ENCODE measurements at places on chromosomes 3 and 15. TPM values are rescaled to one million over a fixed set of nuclear protein-coding genes. Genes with fewer than 3 reads are reported as not detected.
A peak's percentile ranks its signal among the peaks of the same experiment; 100 is the strongest.

Gene SPATA12
- not detected for total RNA-seq

Gene HRH1
- total RNA-seq: 0.52 TPM

Gene EPHA6
- total RNA-seq: not detected

Gene MAPKBP1
- total RNA-seq: 27.1 TPM

Gene KLF13
- 122 TPM for total RNA-seq

Gene RBP2
- not detected for total RNA-seq

Gene SYNM
- 0.79 TPM for total RNA-seq

Gene TRH
- not detected for total RNA-seq

DNA sequence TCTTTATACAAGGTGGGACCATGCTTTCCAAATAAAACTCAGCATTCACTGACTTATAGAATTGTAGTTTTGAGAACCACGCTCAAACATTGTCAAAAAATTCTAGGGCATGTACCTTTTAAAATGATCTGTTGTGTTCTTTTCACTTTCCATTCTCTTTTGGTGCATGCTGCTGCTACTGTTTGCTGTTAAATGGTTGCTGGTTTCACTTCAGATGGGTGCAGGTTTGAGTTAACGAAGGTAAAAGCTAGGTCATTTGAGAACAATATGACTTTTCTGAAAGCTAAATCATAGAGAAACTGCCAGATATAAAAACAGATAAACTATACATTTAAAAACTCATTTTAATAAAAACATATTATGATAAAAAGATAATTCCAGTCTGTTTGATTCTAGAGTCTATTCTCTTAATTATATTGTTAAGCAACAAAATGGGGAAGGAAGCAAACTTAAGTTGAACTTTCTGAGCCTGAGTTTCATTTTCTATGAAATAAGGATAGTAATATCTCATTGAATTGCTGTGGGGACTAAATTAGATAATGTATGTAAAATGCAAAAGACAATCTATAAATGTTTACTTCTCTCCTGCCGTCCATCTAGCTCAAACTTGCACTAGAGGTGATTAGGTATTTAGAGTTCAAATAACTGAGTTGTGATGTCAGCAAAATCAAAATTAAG lies 82.4 kb downstream of the OXSM start:
- H3K4me1 ChIP-seq: peaks cover 4% of the 10 kb centered on the region
- no peak overlapping the region for H3K4me3 ChIP-seq
- no peaks in the 10 kb centered on the region for H3K27me3 ChIP-seq
- no peaks in the 10 kb centered on the region for H3K36me3 ChIP-seq
- no peak for DNase-seq

DNA sequence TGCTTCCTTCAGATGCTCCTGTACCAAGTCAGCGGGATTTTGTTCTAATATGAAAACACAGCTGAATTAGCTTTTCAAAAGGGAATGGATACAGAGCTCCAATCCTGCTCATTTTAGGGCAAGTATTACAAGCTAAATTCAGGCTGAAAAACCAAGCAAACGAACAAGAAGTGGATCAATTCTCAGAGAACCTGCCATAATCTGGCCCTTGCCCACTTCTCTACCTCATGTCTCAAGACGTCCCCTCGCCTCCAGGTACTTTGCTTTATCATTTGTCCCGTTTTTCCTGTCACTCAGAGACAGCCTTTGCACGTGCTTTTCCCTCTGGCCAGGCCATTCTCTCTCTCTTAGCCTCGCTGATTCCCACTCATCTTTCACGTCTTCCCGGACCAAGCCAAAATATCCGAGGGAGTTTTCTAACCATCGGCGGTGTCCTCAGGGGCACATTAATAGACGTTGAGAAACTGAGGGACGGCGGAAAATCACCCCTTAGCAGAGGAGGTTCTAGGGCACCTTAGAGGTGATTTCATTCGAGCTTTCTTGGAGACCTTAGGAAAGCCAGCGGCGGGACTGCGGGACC lies 654 bp downstream of the SUSD5 start:
- DNase-seq: no peak
- no peaks in the 10 kb centered on the region for H3K36me3 ChIP-seq
- H3K27me3 ChIP-seq: peaks cover 58% of the 10 kb centered on the region
- peak overlapping the region; percentile 26 for H3K4me3 ChIP-seq

- H3K27me3 ChIP-seq: no peaks in the 10 kb centered on the region
- DNase-seq: peak; percentile 91
- H3K4me3 ChIP-seq: peak overlapping the region; percentile 58
- H3K36me3 ChIP-seq: peaks cover 2% of the 10 kb centered on the region
These were observed 59.0 kb downstream of the FRMD4B start for GRCh38 chr3:69326855-69327300.

- no peak overlapping the region for H3K4me3 ChIP-seq
- H3K4me1 ChIP-seq: peaks cover 9% of the 10 kb centered on the region
- no peak overlapping the region for H3K27ac ChIP-seq
- DNase-seq: no peak
- no peaks in the 10 kb centered on the region for H3K27me3 ChIP-seq
These were observed 11.0 kb downstream of the TRPM7 start for GRCh38 chr15:50675535-50676144.

- H3K27ac ChIP-seq: no peak overlapping the region
- H3K4me3 ChIP-seq: peak overlapping the region; percentile 5
- no peak for DNase-seq
- H3K36me3 ChIP-seq: no peaks in the 10 kb centered on the region
- peaks cover 8% of the 10 kb centered on the region for H3K4me1 ChIP-seq
These were observed 187.6 kb downstream of the NLGN1 start for GRCh38 chr3:173584838-173585831.

- DNase-seq: no peak
- no peaks in the 10 kb centered on the region for H3K36me3 ChIP-seq
- H3K4me1 ChIP-seq: peaks cover 10% of the 10 kb centered on the region
- no peaks in the 10 kb centered on the region for H3K27me3 ChIP-seq
These were observed 71.3 kb upstream of the STT3B start for GRCh38 chr3:31461426-31461825.

- DNase-seq: no peak
- H3K27ac ChIP-seq: no peak overlapping the region
- no peaks in the 10 kb centered on the region for H3K27me3 ChIP-seq
- H3K4me3 ChIP-seq: no peak overlapping the region
- peaks cover 7% of the 10 kb centered on the region for H3K4me1 ChIP-seq
- peaks cover 6% of the 10 kb centered on the region for H3K36me3 ChIP-seq
These were observed 65.2 kb downstream of the EIF4E3 start for GRCh38 chr3:71659864-71660591.

DNA sequence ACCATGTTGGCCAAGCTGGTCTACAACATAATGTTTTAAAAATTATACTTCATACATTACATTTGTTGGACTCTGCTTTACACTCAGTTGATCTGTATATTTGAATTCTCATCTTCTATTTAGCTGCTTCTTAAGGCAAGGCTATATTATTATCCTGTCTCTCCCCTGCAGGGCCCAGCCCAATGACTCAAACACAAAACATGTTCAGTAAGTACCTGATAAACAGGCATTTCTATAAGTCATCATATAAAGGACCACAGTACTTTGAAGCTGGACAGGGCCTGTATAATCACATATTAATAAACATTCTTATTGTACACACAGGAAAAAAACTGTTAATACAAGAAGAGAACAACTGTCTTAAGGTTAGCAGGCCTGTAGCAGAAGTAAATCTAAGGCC lies 36.2 kb downstream of the NGLY1 start:
- no peaks in the 10 kb centered on the region for H3K27me3 ChIP-seq
- no peak overlapping the region for H3K4me3 ChIP-seq

GRCh38 chr3:186319945-186320344 lies 42.1 kb downstream of the DGKG start:
- H3K27ac ChIP-seq: no peak overlapping the region
- DNase-seq: no peak
- H3K4me1 ChIP-seq: no peaks in the 10 kb centered on the region
- H3K4me3 ChIP-seq: no peak overlapping the region
- H3K27me3 ChIP-seq: peaks cover 2% of the 10 kb centered on the region

- H3K4me3 ChIP-seq: no peak overlapping the region
- H3K36me3 ChIP-seq: no peaks in the 10 kb centered on the region
- peaks cover 17% of the 10 kb centered on the region for H3K27me3 ChIP-seq
- peaks cover 2% of the 10 kb centered on the region for H3K4me1 ChIP-seq
- no peak for DNase-seq
These were observed 37.0 kb downstream of the CEMIP start for GRCh38 chr15:80816049-80816653.

GRCh38 chr3:2375376-2375775 lies 276.7 kb downstream of the CNTN4 start:
- H3K27ac ChIP-seq: no peak overlapping the region
- no peak overlapping the region for H3K4me3 ChIP-seq
- no peaks in the 10 kb centered on the region for H3K27me3 ChIP-seq

DNA sequence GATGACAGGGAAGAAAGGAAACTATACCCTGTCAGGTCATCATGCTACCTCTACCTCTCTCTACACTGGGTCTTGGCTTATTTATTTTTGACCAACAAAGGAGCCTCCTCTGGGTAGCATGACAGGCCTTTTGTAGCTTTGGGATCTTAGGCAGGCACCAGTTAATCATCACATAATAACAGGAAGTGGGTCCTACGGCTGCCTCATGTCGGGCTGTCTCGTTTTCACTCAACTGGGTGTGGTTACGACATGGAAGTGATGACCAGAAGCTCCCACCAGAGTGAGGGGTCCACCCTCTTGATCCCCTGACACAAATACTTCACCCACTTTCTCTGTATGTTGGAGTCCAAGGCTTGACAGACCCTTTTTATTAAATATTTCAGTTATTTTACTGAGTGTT lies 105.3 kb downstream of the CD47 start:
- H3K27ac ChIP-seq: peak overlapping the region; percentile 57
- peaks cover 13% of the 10 kb centered on the region for H3K4me1 ChIP-seq
- peak overlapping the region; percentile 36 for H3K4me3 ChIP-seq
- no peaks in the 10 kb centered on the region for H3K27me3 ChIP-seq
- H3K36me3 ChIP-seq: peaks cover 2% of the 10 kb centered on the region

DNA sequence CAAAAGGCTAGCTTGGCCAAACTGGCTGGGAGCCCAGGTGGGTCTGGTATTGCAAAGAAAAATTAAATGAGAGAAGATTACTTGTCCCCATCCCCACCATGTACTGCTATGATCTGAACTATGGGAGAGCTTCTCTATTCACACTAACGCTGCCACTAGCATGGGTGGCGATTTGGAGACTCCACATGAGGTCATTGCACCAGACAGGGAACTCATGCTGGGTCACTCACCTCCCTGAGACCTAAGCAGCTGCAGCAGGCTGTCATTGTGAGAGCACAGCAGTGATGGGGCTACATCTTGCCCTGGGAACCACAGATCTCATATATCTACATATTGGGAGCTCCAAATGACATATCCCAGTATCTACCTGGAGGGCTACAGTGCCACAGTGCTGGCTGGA lies 36.3 kb upstream of the NECTIN3 start:
- H3K4me1 ChIP-seq: no peaks in the 10 kb centered on the region
- peaks cover 9% of the 10 kb centered on the region for H3K27me3 ChIP-seq
- H3K27ac ChIP-seq: no peak overlapping the region
- no peak for DNase-seq
- no peak overlapping the region for H3K4me3 ChIP-seq

GRCh38 chr3:16280671-16281070 lies 15.7 kb downstream of the OXNAD1 start:
- peaks cover 24% of the 10 kb centered on the region for H3K36me3 ChIP-seq
- DNase-seq: no peak
- H3K4me1 ChIP-seq: peaks cover 14% of the 10 kb centered on the region
- no peak overlapping the region for H3K4me3 ChIP-seq

- H3K36me3 ChIP-seq: no peaks in the 10 kb centered on the region
- peaks cover 5% of the 10 kb centered on the region for H3K27me3 ChIP-seq
- no peak for DNase-seq
- no peak overlapping the region for H3K27ac ChIP-seq
These were observed 21.6 kb downstream of the P3H2 start for GRCh38 chr3:190099099-190099498.

DNA sequence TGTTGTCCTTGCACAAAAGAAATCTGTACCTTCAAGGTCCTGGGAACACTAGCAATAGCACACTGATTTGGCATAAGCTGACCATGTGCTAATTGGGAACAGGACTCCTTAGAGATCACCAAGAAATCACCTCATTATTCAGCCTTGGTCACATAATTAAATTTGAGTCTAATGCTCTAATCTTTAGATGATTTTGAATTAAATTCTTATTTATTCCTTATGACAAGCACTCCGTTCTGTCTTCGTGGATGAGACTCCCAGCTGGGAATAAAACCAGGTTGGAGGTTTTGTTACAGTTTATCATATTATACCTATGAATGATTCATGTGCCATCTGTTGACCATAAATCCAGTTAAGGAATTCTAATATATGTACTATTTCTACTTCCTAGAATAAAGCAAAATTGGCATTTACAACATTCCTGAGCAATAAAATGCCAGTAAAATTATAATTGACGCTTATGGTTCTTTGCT lies 162.2 kb downstream of the MYRIP start:
- H3K4me1 ChIP-seq: no peaks in the 10 kb centered on the region
- DNase-seq: no peak
- no peaks in the 10 kb centered on the region for H3K27me3 ChIP-seq
- no peak overlapping the region for H3K4me3 ChIP-seq
- H3K27ac ChIP-seq: no peak overlapping the region

DNA sequence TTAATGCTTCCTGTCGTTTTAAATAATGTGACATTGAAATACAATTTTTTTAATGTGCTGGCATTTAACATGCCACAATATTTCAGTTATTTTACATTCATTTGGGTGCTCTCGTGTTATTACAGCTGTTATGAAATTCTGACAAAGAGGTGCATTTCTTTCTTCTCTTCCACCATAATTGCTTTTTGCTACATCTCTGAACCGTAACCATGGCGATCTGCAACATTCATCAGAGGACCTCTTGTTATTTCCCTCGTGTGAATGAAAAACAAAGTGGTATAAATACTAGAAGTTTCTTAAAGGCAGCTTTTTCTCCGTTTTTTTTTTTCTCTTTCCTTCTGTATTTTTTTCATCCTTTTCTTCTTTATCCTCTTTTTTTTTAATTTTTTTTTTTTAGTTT lies 316.4 kb downstream of the MCTP2 start:
- no peaks in the 10 kb centered on the region for H3K4me1 ChIP-seq
- no peak for DNase-seq
- no peak overlapping the region for H3K4me3 ChIP-seq
- H3K27ac ChIP-seq: no peak overlapping the region
- H3K27me3 ChIP-seq: peaks cover 17% of the 10 kb centered on the region

- H3K27me3 ChIP-seq: peaks cover 28% of the 10 kb centered on the region
- H3K4me3 ChIP-seq: peak overlapping the region; percentile 76
- H3K4me1 ChIP-seq: peaks cover 16% of the 10 kb centered on the region
- no peak overlapping the region for H3K27ac ChIP-seq
These were observed 50.9 kb downstream of the MYL3 start for GRCh38 chr3:46812237-46812791.

- DNase-seq: no peak
- H3K4me3 ChIP-seq: no peak overlapping the region
- no peak overlapping the region for H3K27ac ChIP-seq
- no peaks in the 10 kb centered on the region for H3K36me3 ChIP-seq
- no peaks in the 10 kb centered on the region for H3K4me1 ChIP-seq
These were observed 49.9 kb downstream of the COL6A5 start for GRCh38 chr3:130395331-130395730.

DNA sequence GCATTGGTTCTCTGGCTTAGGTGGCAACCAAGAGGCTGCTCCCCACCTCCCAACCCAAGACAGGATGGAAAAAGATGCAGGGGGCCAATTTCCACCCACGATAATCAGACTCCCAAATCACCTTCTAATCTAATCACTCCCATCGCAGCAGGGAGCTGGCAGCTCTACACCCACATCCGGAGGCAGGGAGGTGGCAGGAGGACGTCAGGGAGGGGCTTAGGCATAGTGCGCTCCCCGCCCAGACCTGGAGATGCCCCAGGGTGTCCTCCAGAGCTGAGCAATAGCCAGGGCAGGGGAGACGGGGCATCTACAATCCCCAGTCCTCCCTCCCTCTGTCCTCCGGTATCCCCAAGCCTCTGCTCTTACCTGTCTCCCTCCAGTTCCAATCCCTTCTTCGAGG lies 70.5 kb upstream of the SEC13 start:
- DNase-seq: no peak
- H3K27ac ChIP-seq: no peak overlapping the region
- H3K4me3 ChIP-seq: no peak overlapping the region

Data from activated CD4-positive, alpha-beta T cell treated with anti-CD3 and anti-CD28 coated beads, Interleukin-2, amount 10 ng/mL, durations not matched to agents 24 days and 14 days (primary cell).